Stimulated activated CD4-positive, alpha-beta T cell treated with anti-CD3 and anti-CD28 coated beads, TNF-alpha, amount 100 ng/mL, for 48 hours (primary cell): ENCODE measurements at places on chromosomes 7 and 10.

DNA sequence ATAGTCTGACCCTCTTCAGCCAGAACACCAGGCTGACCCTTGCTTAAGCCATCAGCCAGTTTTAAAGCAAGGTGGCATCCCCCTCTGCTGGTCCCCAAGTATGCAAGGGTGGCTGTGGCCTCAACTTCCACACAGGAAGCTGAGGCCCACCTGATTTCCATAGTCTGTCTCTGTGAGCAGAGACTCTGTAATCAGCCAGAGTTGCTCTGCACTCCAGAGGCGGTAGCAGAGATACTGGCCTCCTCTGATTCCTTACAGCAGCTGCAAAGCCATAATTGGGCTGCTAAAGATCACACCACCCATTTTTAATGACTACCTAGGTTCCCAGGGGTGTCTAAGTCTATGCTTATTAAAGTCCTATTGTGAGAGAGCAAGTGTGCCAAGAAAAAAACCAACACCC lies 1.8 kb downstream of the PDAP1 start:
- no peak for DNase-seq

DNA sequence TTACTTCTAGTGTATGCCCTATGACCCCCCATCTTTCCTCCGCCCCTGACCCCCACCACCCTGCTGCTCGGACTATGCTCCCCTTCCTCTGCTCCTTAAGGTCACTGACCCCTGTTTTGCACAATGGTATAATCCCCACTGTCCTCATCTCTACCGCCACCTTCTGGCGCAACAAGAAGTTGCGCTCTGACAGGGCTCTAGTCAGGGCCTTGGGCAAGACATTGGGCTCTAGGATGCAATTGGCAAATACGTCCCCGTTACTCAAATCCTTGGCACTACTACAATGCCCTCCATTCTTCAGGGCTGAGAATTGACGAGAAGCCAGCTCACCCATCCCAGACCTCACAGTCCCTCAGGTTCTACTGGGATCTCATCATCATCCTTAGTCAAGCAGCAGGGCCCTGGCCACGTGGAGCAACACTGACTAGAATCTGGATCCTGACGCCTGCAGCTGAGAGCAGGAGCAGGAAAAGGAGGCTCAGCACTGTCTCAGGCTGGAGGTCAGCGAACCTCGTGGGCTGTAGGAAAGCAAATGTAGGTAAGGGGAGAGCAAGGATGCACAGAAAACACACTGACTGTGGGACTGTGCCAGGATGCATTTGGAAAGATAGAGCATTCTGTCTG lies 10.6 kb downstream of the LRIT2 start:
- no peak for DNase-seq

DNA sequence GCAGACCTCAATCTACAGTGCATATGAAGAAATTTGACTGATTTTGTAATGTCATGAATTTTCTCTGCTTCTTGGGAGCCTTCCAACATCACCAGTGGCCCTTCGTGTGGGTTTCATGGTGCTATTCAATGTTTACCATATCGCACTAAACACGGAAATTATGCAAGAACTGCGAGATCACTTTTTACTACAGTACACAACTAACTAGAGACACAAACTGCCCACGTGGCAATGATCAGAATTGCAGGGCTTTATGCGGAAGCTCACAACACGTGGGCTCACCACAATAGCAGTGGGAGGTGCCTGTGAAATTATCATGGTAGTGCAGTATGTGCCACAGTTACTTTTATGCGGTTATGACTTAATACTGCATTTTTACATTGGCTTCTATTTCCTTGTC lies 449.7 kb upstream of the KLF6 start:
- no peak for DNase-seq

DNA sequence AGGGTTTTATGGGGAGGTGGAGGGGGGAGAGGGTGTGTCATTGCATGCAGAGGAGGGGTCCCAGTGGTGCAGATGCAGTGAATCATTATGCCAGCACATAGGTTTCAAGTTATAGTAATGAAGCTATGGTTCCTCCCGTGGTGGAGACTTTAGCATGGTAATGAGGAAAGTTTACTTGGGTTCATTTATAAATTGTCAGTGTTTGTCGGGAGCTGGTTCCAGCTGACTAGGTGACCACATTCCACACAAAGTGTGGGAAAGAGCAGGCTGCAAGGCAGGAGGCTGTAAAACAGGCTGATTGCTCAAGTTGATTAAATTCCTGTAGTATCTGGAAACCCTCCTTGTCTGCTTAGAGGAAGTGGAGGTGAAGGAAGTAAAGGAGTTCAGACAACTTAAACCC lies 78.9 kb downstream of the SRI start:
- no peak for DNase-seq
